Aorta (tissue), 5 donors: ENCODE measurements at places on chromosomes 12 and 14. TPM values are rescaled to one million over a fixed set of nuclear protein-coding genes. Genes with fewer than 3 reads are reported as not detected.

GRCh38 chr12:27575762-27576118 lies 51.7 kb downstream of the PPFIBP1 start:
- H3K27me3 ChIP-seq, result no peaks in the 10 kb centered on the region
- no peak overlapping the region for H3K27ac ChIP-seq
- H3K4me1 ChIP-seq, result peaks cover 15% of the 10 kb centered on the region
- no peak for DNase-seq
- H3K36me3 ChIP-seq, result peaks cover 6% of the 10 kb centered on the region

DNA sequence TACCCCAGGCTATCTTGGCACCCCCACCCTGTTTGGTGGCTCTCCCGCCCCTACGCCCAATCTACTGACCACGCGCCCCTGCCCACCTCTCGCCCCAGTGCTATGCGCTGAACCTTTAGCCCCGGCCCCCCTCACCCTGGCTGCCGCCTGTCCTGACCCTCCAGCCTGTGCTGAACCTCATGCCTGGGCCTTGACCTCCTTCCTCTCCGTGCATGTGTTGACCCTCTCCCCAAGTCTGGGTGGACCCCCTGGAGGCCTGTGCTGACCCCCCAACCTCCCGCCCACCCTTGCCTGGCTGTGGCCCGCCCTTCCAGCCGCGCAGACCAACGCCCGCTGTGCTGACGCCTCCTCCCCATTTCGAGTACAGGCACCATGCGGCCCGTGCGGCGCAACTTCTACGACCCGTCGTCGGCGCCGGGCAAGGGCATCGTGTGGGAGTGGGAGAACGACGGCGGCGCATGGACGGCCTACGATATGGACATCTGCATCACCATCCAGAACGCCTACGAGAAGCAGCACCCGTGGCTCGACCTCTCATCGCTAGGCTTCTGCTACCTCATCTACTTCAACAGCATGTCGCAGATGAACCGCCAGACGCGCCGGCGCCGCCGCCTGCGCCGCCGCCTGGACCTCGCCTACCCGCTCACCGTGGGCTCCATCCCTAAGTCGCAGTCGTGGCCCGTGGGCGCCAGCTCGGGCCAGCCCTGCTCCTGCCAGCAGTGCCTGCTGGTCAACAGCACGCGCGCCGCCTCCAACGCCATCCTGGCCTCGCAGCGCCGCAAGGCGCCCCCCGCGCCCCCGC lies 20.7 kb downstream of the DTX1 start:
- no peak overlapping the region for H3K4me3 ChIP-seq
- no peaks in the 10 kb centered on the region for H3K4me1 ChIP-seq
- H3K36me3 ChIP-seq, result no peaks in the 10 kb centered on the region
- no peak overlapping the region for H3K27ac ChIP-seq
- H3K27me3 ChIP-seq, result no peaks in the 10 kb centered on the region
- no peak for DNase-seq

DNA sequence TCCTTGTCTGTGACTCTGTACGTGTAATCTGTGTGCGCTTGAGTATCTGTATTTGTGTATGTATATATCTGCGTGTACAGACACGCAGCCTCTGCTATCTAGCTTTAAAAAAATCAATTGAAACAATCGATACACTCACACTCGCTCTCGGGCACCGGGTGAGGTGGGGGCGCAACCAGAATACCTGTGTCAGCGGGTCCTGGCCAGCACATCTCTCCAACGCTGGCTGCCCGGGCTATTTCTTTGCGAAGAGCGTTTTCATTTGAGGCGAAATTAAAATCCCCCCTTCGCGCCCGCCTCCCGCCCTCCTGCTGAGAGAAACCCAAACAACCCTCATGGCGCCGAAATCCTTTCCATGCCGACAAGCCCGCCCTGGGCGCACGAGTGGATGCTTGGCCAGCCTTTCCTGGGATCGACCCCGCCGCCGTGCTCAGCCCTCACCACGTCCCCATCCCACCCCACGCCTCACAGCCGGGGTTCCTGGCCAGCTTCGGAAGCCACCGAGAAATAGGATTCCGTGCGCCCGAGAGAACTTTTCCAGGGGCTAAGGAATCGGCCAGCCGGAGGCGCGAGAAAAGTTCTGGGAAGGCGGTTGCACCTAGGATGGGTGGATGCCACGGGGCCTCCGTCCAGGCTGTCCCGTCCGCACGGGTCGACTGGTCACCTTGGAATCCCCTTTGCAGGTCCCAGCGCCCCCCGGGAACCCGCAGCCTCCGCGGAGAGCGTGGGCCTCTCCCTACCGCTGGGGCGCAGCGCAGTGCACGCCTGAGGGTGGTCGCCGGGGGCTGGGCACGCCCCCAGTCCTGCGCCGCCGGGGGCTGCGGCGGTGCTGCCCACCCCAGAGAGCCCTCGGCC lies 1.0 kb downstream of the ZDHHC22 start:
- no peak for DNase-seq
- no peak overlapping the region for H3K27ac ChIP-seq
- H3K4me1 ChIP-seq, result no peaks in the 10 kb centered on the region
- no peaks in the 10 kb centered on the region for H3K36me3 ChIP-seq
- H3K4me3 ChIP-seq, result no peak overlapping the region

The CCDC38 gene
- not detected for total RNA-seq
